ENCODE measurements at places on chromosomes 7 and 10. TPM values are rescaled to one million over a fixed set of nuclear protein-coding genes. Genes with fewer than 3 reads are reported as not detected.

KCNMA1 gene
- 0.27 TPM for total RNA-seq

WEE2 gene
- total RNA-seq = not detected

VGF gene
- under 0.01 TPM for total RNA-seq

SLC26A5 gene
- total RNA-seq = not detected

TMEM270 gene
- total RNA-seq = not detected

MYH16 gene
- 0.38 TPM for total RNA-seq

NXPH1 gene
- total RNA-seq = not detected

SPDYE16 gene
- total RNA-seq = not detected

ADAMTS14 gene
- not detected for total RNA-seq

AGAP5 gene
- 1.6 TPM for total RNA-seq

HERC4 gene
- total RNA-seq = 39.2 TPM

DENND2A gene
- total RNA-seq = 0.66 TPM

NOD1 gene
- total RNA-seq = 16.9 TPM

NUDCD3 gene
- total RNA-seq = 125 TPM

ARPC1B gene
- total RNA-seq = 643 TPM

HEPACAM2 gene
- not detected for total RNA-seq

IDI2 gene
- not detected for total RNA-seq

OR6B1 gene
- not detected for total RNA-seq

TFPI2 gene
- 79.7 TPM for total RNA-seq

FAM221A gene
- total RNA-seq = 5.0 TPM

SLC18A3 gene
- under 0.01 TPM for total RNA-seq

NANOS1 gene
- 0.18 TPM for total RNA-seq

PAX2 gene
- total RNA-seq = not detected

MBL2 gene
- total RNA-seq = not detected

LSM8 gene
- total RNA-seq = 47.9 TPM

HOXA2 gene
- total RNA-seq = 0.85 TPM

CYP3A7 gene
- not detected for total RNA-seq

TMEM26 gene
- total RNA-seq = 0.09 TPM

NEUROD6 gene
- total RNA-seq = not detected

ZNF467 gene
- 2.6 TPM for total RNA-seq

CFTR gene
- not detected for total RNA-seq

CPXM2 gene
- 5.1 TPM for total RNA-seq

SPDYE2 gene
- not detected for total RNA-seq

DGKI gene
- 0.36 TPM for total RNA-seq

FGFBP3 gene
- total RNA-seq = 0.09 TPM

CALML3 gene
- not detected for total RNA-seq

ATOH7 gene
- total RNA-seq = not detected

SLC4A2 gene
- 76.8 TPM for total RNA-seq

GRIFIN gene
- not detected for total RNA-seq

UFSP1 gene
- total RNA-seq = 5.3 TPM

Measured in endothelial cell of coronary artery (primary cell).